ENCODE measurements at places on chromosomes 13 and 19.
A peak's percentile ranks its signal among the peaks of the same experiment; 100 is the strongest.

DNA sequence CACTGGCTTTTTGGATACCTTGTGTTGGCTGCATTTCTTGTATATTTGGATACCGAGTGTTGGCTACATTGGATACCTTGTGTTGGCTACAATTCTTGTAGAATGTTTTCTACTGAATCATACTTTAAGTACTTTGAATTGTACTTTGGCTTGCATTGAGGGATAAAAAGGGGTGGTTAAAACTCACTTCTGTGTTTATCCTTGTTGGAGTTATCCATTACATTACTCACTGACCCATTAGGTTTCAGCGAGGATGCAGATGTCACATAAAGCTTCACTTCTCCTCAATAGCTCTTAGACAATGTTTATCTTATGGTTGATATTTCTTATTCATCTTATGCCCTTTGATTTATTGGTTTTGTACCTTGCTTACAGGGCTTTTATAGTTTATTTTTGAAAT, 43.1 kb downstream of the PDS5B start:
- no peak for DNase-seq

DNA sequence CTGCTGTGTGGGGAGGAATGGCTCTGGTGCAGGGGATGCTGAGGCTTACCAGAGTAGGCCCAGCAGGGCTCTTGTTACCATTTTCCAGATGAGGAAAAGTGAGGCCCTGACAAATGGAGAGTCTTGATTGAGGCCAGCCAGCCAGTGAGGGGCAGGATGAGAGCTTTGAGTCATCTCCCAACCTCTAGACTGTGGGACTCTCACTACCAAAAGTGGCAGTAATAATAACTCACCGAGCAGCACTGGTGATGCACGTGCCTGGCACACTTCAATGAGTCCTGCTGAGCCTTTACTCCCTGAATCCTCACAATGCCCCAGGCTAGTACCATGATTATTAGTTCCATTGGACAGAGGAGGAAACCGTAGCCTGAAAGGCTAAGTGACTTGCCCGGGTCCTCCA, 7.8 kb downstream of the CIC start:
- no peak for DNase-seq

DNA sequence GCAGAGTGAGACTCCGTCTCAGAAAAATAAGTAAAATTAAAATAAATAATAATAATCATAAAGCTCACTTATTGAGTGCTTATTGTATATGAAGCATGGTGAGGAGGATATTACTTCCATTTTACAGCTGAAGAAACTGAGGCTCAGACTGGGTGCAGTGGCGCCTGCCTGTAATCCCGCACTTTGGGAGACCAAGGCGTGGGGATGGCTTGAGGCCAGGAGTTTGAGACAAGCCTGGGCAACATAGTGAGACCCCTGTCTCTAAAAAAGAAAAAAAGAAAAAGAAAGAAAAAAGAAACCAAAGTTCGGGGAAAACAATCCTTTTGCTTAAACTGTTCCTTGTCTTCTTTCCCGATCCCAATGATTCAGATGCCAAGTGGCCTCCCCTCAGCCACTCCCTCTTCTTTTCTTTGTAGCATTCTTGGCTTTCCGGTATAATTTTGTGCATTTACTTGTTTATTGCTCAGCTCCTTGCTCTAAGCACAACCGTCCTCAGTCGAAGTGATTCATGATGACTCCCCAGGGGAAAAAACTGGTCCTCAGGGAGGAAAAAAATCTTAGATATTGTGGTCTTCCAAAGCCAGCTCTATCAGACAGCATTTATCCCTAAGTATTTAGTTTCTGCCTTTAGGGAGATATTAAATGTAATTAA, 965 bp upstream of the EIF3G start:
- DNase-seq, result no peak

GRCh38 chr19:15456871-15457700, 7.3 kb downstream of the RASAL3 start:
- no peak for DNase-seq

DNA sequence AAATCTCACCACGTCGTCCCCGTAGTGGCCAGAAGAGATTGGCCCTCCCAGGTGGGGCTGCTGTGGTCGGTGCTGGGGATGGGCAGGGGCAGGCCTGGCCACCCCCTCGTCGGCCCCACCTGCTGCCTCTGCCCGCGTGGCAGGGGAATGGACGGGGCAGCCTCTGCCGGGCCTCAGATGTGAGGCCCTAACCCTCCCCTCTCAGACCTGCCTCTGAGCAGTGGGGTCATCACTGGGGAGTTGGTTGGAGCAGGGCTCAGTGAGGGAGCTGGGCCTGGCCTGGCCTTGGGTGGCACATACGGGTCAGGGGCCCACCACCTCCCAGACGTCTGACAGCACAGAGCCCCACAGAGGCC, 41.5 kb downstream of the MCF2L start:
- DNase-seq, result no peak

DNA sequence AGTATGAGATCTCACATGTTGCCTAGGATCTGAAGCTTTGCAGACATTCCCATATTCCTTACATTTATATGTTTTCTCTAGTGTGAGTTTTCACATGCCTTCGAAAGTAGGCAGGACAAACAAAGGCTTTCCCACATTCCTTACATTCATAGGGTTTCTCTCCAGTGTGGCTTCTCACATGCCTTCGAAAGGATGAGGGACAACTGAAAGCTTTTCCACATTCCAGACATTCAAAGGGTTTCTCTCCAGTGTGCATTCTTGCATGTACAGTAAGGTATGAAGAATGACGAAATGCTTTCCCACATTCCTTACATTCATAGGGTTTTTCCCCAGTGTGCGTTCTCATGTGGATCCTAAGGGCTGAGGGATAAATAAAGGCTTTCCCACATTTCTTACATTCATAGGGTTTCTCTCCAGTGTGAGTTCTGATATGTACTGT, 14.2 kb downstream of the ZNF699 start:
- no peak for DNase-seq

DNA sequence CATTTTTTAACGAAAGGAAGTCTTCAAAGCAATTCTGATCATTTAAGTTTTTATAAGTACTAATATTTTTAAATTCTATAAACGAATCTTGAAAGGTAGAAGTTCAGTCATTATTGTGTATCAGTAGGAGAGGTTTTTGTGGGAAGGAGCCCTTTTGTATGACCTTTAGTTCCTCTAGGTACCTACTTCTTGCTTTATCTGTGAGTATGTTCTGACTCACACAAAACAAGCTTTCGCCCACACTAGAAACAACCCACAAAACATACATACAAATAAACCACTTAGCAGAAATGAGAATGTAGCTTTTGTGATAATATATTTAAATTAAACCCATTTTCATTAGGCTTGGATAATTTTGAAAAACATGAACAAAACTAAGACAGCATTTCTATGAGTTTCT, 27.8 kb downstream of the ERCC5 start:
- no peak for DNase-seq

- DNase-seq, result no peak
Observed at GRCh38 chr13:101424381-101425155, 8.3 kb upstream of the NALCN start.

- no peak for DNase-seq
Observed at GRCh38 chr19:19179548-19180441, 9.7 kb upstream of the MEF2B start.

DNA sequence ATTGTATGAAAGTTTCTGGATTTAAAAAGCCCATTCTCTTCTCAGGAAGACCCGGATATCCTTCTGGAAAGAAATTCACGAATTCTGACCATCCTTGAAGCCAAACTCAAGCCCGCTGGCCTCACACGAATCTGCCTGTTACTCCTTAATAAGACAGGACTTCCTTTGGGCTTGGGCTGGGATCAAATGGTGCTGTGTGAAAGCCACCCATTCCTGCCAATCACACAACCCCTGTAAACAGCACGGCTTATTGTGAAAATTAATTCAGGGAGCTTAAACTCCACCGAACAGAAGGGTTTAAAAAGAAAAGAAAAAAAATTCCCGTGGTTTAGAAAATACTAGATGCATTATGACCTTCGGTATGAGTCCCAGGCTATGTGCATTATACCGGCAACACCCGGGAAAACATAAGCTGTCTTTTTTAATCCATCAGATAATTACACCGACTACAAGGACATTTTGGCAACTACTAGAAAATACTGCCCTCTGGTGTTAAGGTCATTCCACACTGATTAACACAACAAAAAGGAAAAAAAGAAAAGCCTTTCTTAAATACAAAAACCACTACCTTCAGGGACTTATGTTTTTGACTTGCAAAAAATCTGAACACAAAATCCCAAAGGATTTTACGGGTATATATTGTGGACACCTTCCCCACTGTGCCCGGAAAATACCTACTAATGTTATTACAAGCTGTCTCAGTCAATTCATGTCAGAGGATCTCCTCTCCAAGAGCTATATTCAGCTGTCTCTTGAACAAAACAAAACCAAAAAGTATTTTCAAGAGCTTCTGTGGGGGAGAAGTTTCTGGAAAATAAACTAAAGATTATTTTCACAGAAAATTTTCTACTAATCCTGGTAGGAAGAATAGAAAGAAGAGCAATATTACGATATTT, 76.0 kb upstream of the LSM14A start:
- DNase-seq, result peak; percentile 18

DNA sequence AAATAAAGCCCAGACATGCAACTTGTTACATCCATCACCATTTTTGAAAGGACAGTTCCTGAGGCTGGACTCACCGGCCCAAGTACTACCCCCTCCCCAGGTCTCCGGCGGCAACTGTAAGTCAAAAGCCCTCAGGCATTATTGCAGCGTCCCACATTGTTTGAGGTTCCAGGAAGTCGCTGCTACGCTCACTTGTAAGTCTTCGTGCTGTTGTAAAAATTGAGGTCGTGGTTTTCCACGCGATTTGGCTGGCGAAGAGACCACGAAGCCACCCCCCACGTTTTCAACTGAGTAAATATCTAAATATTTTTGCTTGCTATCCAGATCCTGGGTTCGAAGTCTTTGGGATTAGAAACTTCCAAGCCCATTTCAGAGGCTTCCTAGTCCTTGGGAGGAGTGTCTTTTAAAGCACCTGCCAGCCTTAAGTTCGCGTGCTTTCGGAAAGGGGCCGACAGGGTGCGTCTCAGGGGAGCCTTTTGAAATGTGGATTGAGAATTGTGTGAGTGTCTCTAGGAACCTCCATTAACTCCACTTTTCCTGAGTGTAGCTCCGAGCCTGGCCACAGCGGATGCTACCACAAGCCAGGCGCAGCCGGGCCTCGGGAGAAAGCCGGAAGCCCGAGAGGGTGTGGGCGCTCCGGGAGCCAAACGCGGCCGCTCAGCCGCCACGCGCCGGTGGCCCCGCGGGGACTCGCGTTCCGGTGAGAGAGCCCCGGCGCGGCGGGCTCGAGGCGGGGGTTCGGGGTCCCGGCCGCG, 434 bp upstream of the FNDC3A start:
- DNase-seq, result no peak

DNA sequence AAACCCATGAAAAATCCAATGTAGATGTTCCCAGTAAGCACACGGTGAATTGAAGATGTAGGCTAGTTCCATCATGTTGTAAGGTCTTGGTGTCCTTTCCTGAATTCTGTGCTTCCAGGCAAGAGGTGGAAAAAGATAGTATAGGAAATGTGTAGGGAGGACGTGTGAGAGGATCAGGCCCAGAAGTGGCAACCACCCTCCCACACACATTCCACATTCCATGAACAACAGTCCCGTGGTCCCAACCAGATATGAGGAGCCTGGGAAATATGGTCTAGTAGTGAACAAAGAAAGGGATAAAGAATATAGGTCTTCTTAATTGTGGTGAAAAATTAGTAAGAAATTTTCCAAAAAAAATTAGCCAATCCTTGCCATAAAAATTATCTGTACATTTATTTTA, 1254.2 kb upstream of the SLC10A2 start:
- DNase-seq, result no peak

GRCh38 chr13:97273341-97273831, 51.3 kb downstream of the MBNL2 start:
- no peak for DNase-seq

DNA sequence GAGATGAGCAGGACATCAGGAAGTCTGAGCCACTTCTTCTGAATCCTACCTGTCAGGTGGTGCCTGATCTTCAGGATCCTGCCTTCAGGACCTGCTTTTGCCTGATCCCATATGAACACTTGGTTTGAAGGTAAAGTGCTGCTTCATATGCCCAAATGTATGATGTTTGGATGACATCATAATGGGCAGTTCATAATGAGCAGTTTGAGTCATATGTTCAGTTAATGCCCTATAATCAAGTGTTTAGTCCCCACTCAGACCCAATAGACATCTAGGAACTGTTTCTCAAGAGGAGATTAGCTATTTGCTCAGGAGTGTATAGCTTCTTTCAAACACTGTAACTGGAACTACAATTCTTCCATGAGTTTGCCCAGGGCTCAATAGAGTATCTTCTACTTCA, 58.8 kb downstream of the POLR1D start:
- DNase-seq, result no peak

DNA sequence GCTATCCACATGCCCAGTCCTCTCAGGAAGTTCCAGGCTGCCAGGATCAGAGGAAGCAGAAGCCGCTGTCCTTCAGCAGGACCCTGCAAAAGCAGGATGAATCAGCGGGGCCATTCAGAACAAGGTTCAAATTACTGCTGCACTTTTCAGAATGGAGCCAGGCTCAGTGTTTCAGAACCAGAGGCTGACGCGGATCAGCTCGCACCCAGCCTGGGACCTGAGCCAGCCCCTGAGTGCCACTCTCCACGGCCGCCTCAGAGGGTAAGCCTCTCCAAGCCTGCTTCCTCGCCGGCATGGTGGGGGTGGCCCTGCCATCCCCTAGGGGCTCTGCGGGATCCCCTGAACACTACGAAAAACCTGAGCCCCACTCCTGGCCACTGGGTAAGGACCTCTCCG, 24.7 kb downstream of the RASA3 start:
- DNase-seq, result no peak

- no peak for DNase-seq
Observed at GRCh38 chr19:12749938-12750521, 1.6 kb upstream of the BEST2 start.

DNA sequence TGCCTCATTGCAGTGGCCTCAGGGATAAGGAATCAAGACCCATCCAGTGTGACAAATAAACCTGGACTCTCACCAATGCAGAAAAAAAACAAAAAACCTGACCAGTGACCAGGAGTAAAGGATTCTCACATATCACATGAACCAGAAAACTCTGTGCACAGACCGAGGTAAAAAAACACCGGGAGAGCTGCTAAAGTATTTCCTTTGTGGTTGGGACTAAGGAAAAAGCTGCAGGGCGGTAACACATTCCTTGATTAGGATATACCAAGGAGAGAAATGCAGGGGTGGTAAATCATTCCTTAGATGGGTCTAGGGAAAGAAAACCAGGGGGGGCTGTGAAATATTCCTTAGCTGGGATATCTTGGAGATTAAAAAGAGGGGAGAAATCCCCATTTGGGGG, 64.8 kb upstream of the ZNF85 start:
- DNase-seq, result no peak

GRCh38 chr19:10086591-10087192, 575 bp downstream of the SHFL start:
- no peak for DNase-seq

- peak; percentile 27 for DNase-seq
Observed at GRCh38 chr13:35630551-35631275, 154.2 kb upstream of the MAB21L1 start.
